CD4-positive, alpha-beta T cell treated with Interleukin-4 for 4 hours (primary cell): ENCODE measurements at places on chromosomes 1 and 21.

DNA sequence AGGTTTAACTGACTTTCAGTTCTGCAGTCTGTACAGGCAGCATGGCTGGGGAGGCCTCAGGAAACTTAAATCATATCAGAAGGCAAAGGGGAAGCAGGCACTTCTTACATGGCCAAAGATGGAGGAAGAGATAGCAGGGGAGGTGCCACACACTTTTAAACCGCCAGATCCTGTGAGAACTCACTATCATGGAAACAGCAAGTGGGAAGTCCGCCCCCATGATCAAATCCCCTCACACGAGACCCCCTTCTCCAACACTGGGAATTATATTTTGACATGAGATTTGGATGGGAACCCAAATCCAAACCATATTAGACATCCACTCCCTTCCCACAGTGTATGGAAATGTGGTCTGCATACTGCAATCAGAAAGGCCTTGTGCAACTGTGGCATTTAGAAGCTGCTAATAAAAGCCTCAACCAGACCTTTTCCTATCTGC is 148.2 kb downstream of the FCRL5 start:
- no peak for DNase-seq

DNA sequence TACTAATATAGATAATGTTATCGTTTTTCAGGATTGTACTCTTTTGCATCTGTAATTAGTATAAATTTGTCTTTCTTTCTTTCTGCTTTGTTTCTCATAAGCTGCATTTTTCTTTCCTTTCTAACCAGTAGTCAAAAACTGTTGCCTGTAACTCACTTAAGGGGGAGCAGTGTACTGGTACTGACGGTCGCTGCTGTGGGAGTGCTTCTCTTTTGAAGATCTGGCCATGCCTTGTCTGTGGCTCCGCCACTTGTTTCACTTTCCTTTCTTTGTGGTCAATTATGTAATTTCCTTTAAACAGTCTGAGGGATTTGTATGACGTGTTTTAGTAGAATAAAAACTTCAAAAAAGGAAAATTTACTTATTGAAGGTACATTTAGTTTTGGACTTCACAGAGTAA is 37.0 kb downstream of the MIA3 start:
- DNase-seq: peak; percentile 92

DNA sequence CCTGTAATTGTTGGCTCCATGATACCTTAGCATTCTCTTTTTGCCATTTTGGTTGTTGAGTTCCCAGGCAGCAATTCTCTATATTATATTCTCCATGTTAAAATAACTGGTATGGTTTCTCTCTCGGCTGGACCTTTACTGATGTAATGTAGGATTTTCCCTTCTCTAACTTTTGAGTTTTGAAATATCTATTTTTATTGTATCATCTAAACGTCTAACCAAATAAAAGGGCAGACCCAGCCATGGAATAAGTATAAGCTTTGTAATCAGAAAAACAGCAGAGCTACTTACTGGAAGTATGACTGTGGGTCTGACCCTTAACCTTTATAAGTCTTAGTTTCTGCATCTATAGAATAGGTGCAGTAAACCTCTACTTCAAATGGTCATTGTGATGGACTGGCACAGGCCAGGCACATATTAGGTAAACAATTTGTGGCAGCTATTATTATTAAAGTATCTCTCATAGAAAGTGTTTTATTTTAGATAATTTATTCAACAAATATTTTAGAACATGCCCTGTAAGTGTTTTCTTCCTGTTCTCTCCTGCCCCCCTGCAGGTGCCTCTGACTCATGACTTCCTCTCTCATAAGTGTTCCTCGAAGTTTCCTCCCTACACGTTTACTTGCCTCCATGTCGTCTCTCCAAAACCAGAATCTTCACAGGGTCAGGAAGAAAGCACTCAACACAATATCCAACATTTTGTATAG is 224.9 kb upstream of the FGGY start:
- DNase-seq: peak; percentile 38

DNA sequence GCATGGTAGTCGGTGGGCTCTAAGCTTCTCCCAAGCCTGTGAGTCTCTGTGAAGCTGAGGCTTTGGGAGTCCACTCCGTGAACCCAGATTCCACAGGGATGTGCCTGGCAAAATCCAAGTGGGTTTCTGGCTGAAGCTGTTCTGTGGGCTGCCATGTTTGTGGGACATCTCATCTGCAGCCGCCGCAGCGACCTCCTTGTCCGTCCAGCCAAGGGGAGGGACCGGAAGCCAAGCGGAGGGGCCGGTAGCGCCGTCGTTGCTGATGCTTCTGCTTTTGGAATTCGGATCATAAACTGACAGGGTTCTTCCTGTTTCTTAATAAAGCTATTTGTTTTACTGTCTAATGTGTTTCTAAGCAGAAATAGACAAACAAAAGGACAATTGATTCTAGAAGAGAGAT is 13.3 kb downstream of the KIF26B start:
- DNase-seq: no peak

DNA sequence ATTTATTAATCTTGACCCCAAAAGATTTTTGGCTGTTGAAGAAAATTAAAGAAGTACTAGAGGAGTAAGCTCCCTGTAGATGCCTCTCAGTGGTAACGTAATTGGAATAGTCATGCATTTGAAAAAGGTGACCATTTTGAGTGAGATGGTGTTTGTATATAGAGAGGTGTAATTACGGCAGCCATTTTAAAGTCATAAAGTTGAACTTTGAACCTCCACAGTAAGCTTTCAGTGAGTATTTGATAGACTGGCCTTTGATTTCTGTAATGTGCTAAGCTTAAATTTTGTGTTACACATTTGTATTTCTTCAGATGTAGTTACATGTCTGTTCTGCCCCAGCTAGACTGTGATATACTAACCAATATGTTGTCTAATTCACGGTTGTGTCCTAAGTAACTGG is 21.5 kb upstream of the TMCO2 start:
- no peak for DNase-seq

DNA sequence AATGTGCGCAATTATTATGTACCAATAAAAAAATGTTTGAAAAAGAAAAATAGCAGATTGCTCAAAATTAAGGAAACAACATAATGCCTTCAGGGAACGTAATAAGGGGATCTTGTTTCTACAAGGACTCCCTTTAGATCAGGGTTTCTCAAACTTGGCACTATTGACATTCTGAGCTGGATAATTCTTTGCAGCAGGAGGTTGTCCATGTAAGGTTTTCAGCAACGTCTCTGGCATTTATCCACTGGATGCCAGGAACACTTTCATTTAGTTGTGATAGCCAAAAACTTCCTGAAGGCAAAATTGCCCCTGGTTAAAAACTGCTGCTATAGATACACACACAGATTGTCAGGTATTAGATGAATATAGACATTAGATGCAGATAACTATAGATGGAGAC is 666.7 kb upstream of the ADAMTS5 start:
- no peak for DNase-seq

DNA sequence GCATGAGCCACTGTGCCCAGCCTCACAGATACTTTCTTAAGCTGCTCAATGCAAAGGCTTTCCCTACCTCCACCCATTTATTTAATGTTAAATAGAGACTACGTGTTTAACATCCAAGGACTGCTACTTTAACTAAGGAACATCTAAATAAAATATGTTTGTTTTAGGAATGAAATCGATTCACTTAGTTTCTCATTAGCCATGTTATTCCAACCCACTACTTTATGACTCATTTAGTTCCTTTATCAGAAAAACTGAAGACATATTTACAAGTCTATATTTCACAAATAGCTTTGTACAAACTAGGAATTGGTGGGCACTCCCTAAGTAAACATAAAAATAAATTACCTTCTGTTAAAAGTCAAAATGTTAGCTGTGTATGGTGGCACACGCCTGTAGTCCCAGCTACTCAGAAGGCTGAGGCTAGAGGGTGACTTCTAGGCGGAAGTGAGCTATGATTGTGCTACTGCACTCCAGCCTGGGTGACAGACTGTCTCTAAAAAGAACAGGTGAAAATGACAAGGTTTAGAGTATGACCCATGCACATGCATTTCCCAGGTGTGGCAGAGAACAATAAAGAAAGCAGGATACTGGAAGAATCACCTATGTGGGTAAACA is 39.9 kb upstream of the AK4 start:
- DNase-seq: no peak

GRCh38 chr1:168298446-168298845 is 17.8 kb downstream of the TBX19 start:
- no peak for DNase-seq

DNA sequence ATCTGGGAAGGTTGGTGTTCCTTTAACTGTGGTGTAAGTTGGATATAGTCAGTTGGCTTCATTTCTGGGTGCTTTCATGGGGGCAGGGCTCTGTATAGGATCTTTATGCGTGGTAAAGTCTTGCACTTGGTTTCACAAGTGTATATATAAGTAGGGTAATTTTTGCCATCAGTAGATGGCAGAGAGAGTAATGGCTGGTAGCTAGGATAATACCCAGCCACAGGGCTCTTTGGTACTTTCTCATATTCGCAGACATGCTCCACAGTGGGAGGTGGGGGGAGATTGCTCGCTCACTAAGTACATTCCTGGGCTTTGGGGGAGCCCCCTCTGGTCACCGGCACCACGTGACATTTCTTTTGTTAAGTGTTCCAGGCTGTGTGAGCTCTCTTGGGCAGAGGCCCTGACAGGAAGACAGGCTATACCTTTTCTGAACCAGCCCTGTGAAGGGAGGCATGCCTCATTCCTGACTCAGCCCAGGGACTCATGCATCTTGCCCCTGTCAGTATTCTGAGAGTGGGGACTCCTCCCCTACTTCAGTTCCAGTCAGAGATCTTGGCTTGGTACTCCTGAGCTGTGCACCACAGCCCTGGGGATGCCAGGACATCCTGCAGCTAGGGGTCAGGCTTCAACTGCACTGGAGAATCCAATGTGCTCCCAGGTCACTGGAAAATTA is 37.6 kb downstream of the FCRL2 start:
- no peak for DNase-seq

DNA sequence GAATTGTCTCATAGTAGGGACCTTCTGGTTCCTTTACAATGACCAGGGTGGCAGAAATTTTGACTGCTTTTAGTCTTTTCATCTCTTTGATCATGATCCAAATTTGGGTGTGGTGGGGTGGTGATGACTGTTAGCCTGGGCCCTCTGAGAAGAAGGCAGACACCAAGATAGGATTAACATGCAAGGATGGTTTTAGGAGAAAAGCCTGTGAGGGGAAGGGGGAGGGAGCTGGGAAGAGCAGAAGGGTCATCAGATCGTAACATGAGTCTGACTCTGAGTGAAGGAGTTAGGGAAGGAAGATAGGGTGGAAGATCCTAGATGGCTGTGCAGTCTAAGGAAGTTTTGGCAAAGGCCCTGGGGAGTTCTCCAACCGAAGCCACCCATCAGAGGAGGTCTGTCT is 28.5 kb upstream of the CAMSAP2 start:
- no peak for DNase-seq

DNA sequence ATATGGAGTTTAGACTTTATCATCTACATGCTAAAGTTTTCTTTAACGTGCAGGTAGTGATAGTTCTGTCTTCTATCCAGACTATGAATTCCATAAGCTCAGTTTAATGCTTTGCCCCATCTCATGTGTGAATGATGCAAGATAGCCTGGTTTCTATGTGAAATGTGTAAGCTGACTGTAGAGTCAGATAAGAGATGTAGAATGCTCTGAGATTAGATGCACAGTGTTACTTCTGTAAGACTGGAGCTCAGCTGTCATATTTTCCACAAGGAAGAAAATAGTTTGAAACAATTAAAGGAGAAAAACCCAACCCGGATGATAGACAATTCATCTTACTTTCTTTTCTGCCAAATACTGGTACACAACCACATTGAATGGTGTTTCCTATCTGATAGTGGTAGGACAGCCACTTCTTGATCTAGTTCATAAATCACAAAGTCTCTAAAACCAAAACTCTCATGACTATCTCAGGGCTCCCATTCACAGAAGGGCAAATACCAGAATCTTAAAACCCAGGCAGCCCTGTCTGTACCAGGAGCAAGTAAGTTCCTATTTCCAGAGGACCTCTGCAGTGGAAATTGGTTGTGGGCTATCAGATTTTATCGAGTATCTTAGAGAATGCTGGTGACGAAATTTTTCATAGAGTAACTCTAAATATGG is 50.6 kb downstream of the TBX15 start:
- DNase-seq: no peak

- peak; percentile 27 for DNase-seq
Observed at GRCh38 chr1:158793604-158794003, 12.6 kb upstream of the OR6N2 start.

- DNase-seq: no peak
Observed at GRCh38 chr21:45982758-45983648, 1.4 kb downstream of the COL6A1 start.

GRCh38 chr1:243473227-243474135 is 217.6 kb downstream of the SDCCAG8 start:
- no peak for DNase-seq

- peak; percentile 87 for DNase-seq
Observed at GRCh38 chr1:26288311-26288941, 8.5 kb downstream of the SH3BGRL3 start.
